ENCODE measurements at places on chromosomes 12 and 14. TPM values are rescaled to one million over a fixed set of nuclear protein-coding genes. Genes with fewer than 3 reads are reported as not detected.

DNA sequence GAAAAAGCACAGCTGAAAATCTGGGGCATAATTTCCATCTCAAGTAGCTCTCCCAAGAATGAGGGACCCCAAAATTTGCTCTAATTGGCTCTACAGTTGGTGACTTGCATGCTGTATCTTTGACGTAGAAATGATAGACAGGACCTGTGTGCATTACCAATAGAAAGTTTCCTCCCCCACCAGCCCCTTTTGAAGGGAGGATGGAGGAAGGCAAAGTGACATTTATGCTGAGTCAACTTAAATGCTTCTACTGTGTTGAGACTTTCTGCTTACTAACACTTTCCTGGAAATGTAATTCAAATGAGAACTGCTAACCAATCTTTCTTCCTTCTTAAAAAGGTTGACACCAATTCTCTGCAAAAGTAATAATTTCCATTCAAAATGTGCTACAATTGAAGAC is 31.9 kb downstream of the TSPAN8 start:
- DNase-seq = no peak

DNA sequence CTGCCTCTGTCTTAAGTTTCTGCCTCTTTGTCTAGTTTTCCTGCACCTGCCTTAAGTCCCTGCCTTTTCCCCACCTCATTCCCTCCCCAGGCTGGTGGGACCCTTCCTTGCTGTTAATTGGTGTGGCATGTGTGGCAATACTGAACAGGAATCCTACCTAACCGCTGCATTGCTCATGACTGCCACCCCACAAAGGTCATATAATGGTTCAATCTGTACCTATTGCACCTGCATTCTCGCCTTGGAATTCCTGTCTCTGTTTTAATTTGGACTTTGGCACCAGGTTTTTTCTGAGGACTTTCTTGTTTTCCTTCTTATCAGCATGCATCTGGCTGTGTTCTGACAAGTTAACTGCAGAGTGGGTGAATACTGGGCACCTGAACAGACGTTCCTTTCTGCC is 966.2 kb upstream of the TMEM132C start:
- DNase-seq = no peak

DNA sequence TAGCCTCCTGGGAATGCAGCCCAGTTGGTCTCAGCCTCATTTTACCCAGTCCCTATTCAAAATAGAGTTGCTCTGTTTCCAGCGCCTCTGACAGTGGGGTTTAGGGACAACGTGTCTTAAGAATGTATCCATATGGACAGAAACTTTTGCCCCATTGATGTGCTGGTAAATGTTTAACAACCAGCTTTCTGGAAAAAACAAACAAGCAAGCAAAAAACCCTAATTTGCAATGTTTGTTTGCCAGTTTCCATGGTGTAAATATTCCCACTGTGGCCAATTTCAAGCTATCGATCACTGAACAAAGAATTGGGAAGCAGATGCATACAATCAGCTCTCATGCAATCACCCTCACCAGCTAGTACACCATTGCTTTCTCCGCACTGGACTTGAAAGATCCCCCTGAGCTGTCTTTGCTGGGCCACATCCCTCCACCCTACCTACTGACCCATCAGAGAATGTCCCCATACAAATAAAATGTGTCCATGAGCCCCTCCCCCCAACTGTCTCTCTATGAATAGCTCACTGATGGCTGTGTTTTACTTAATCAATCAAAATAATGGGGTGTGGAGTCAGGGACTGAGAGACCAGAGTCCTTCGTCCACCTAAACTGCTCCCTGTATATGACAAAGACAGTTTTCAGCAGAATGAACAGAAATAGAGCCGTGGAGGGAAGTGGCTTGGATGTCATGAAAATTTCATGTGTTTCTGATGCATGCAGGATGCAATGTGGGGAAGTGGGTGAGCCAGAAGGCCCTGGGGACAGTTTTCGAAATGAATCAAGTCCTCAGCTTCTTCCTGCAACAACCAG is 40.8 kb downstream of the CCDC60 start:
- no peak for DNase-seq

- peak; percentile 54 for DNase-seq
These were observed 31.4 kb downstream of the P2RX4 start for GRCh38 chr12:121241156-121241970.

- DNase-seq = peak; percentile 34
These were observed 82.6 kb upstream of the PTPRB start for GRCh38 chr12:70719672-70720420.

CACNB3 gene
- polyA plus RNA-seq = 38.7 TPM
